ENCODE measurements at places on chromosomes 3 and 15. TPM values are rescaled to one million over a fixed set of nuclear protein-coding genes. Genes with fewer than 3 reads are reported as not detected.

The TMOD2 gene
- total RNA-seq = 14.8 TPM

The TMEM40 gene
- not detected for total RNA-seq

The A4GNT gene
- total RNA-seq = not detected

The GOLIM4 gene
- 44.0 TPM for total RNA-seq

The MFGE8 gene
- 1,044 TPM for total RNA-seq

DNA sequence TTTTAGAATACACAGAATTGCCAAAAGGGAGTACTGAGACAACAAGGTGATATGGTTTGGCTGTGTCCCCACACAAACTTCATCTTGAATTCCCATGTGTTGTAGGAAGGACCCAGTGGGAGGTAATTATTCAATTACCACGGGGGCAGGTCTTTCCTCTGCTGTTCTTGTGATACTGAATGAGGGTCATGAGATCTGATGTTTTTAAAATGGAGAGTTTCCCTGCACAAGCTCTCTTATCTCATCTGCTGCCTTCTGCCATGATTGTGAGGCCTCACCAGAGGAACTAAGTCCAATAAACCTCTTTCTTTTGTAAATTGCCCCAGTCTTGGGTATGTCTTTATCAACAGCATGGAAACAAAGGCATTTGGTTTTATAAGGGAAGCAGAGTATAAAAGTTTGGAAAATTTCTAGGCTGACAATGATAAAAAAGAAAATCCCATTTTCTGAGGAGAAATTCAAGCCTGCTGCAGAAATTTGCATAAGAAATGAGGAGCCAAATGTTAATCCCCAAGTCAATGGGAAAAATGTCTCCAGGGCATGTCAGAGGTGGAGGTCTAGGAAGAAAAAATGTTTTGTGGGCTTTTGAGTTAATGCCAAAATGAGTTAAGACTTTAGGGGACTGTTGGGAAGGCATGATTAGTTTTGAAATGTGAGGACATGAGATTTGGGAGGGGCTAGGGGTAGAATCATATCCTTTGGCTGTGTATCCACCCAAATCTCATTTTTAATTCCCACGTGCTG, 130.5 kb upstream of the THRB start:
- no peak for DNase-seq

GRCh38 chr3:188972310-188972709, 199.5 kb upstream of the TPRG1 start:
- DNase-seq = no peak

DNA sequence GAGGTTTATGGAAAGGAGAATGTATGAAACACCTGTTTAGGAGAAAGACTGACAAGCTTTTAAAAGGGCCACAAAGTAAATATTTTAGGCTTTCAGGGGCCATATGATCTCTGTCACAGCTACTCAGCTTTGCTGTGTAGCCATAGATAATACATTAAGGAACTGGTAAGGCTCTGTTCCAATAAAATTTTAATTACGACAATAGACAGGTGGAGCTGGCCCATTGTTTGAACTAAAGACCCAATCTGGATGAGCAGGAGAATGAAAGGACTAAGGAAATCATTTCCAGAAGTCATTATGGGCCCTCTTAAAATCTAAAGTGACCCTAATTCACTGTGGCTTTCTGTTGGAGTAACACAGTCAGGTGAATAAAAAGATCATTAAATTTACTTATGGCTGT, 48.5 kb upstream of the SLC12A8 start:
- DNase-seq = no peak
